A549 treated with Hydrocortisone at 1 μM for 4 hours (cell line): ENCODE measurements at places on chromosomes 4 and X. TPM values are rescaled to one million over a fixed set of nuclear protein-coding genes. Genes with fewer than 3 reads are reported as not detected.

UGT2B11 gene
- total RNA-seq: 0.09 to 0.17 TPM (median 0.10 TPM) in 5 replicates

CFAP99 gene
- total RNA-seq: 0.12 to 0.24 TPM (median 0.18 TPM) in 3 of 5 replicates, not detected in the others

SRPX gene
- 7.6 to 9.1 TPM (median 8.2 TPM) in 5 replicates for total RNA-seq

NHSL2 gene
- 0.22 to 0.33 TPM (median 0.29 TPM) in 5 replicates for total RNA-seq

CSAG2 gene
- not detected in 5 replicates for total RNA-seq

RAP1GDS1 gene
- total RNA-seq: 21.8 to 29.2 TPM (median 24.0 TPM) in 5 replicates
